NCI-H510A treated with DMSO at 0.1 percent for 48 hours (cell line): ENCODE measurements at places on chromosomes 12 and 14.

- no peak for DNase-seq
Measured at GRCh38 chr12:4587108-4587507, 25.1 kb downstream of the DYRK4 start.

DNA sequence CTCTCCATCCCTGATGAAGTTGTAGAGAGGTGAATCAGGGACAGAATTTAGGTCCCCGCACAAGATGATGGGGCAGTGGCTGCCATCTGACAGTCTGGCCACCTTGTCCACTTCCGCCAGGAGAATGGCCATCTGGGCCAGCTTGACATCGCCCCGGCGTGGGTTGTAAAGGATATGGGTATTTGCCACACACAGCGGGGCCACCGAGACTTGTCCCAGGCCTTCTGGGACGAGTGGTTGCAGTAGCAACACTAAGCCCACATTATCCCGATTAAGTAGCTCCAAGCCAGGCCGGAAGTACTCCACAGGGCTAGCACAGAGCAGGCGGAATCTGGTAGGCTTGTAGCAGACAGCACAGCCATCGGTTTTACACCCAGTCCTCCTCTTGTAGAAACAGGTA lies 6.2 kb downstream of the ANGEL1 start:
- no peak for DNase-seq

- DNase-seq, result peak; percentile 27
Measured at GRCh38 chr14:99425272-99425681, 55.4 kb downstream of the SETD3 start.

DNA sequence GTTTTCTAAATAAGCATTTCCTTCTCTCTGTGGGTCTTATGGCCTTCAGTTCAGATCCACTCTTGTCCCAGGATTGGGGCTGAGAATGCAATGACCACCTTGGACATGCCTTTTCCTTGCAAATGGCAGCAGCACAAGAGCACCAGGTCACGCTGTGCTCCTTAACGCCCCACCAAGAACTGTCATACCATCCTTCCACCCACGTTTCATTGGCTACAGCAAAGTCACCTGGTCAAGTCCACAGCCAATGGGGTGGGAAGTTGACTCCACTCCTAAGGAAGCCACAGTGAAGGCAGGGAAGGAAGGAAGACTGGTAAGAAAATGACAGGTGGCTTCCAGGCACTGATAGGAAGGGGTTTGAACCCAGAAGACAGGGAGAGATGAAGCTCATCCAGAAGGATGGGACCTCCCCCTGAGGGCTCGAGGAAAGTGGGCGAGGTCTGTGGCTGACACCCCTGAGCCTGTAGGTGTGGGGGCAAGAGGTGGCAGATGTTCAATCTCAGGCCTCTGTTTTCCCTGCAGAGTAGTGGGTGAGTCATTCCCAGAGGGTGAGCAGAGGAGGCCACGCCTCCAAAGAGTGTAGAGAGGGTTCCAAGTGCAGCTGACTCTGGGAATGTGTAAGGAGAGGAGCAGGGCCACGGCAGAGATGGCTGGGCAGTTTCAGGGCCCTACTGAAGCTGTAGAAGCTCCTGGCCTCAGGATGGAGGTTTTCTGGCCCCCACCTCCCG lies 113.5 kb upstream of the VRK1 start:
- no peak for DNase-seq

DNA sequence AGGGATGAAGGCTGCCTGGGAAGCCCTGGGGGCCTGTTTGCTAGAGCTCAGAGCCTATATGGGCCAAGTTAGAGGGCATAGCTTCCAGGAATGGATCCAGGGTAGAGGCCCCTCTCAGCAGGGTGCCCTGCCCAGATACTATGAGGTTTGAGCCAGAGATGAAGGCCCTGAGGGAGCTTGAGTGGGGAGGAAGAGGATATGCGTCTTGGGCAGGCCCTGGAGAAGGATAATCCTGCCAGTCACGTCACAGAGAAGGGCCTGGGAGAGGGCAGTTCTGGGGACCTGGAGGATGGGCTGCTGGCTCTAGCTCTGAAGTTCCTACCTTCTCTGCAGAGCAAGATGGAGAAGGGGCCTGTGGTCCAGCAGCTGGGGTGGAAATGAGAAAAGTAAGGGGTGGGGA lies 5.9 kb upstream of the CACNB3 start:
- DNase-seq, result no peak

GRCh38 chr14:68780358-68781160 lies 12.3 kb downstream of the ZFP36L1 start:
- DNase-seq, result no peak

DNA sequence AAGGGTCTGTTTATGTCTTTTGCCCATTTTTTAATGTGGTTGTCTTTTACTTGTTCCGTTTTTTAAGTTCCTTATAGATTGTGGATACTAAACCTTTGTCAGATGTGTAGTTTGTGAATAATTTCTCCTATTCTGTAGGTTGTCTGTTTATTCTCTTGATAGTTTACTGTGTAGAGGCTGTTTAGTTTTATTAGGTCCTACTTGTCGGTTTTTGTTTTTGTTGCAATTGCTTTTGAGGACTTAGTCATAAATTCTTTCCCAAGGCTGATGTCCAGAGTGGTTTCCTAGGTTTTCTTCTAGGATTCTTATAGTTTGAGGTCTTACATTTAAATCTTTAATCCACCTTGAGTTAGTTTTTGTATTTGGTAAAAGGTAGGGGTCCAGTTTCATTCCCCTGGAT lies 33.9 kb downstream of the SLC39A9 start:
- DNase-seq, result no peak

GRCh38 chr12:6925540-6926279 lies 2.0 kb upstream of the ATN1 start:
- DNase-seq, result no peak

- peak; percentile 9 for DNase-seq
Measured at GRCh38 chr12:106790020-106790419, 15.5 kb downstream of the RIC8B start.

DNA sequence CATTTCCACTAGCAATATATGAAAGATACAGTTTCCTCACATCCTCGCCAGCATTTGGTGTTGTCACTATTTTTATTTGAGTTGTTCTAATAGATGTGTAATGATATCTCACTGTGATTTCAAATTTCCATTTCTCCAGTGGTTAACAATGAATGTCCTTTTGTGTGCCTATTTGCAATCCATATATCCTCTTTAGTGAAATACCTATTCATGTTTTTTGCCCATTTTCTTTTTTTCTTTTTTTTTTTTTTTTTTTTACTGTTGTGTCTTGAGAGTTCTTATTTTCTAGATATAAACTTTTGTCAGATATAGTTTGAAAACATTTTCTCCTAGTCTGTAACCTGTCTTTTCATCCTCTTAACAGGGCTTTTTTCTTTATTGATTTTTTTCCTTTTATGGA lies 79.0 kb downstream of the FBXL14 start:
- DNase-seq, result no peak

DNA sequence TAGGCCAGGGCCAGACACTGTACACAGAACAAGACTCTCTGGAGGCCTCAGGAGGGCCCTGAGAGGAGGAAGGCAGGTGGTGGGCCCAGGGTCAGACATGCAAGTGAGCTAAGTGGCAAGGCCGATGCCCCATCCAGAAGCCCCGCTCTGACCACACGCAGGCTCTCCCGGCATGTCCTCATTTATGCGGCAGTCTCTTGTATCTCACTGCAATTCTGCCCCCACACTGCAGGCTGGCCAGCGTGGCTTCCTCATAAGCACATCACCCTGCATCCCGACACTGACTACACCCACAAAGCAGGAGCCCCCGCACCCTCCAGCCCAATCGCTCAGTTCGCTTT lies 17.5 kb downstream of the SSH1 start:
- DNase-seq, result no peak

- no peak for DNase-seq
Measured at GRCh38 chr12:95687937-95688336, 102.6 kb downstream of the NTN4 start.

- no peak for DNase-seq
Measured at GRCh38 chr14:88473791-88474190, 81.0 kb downstream of the PTPN21 start.

DNA sequence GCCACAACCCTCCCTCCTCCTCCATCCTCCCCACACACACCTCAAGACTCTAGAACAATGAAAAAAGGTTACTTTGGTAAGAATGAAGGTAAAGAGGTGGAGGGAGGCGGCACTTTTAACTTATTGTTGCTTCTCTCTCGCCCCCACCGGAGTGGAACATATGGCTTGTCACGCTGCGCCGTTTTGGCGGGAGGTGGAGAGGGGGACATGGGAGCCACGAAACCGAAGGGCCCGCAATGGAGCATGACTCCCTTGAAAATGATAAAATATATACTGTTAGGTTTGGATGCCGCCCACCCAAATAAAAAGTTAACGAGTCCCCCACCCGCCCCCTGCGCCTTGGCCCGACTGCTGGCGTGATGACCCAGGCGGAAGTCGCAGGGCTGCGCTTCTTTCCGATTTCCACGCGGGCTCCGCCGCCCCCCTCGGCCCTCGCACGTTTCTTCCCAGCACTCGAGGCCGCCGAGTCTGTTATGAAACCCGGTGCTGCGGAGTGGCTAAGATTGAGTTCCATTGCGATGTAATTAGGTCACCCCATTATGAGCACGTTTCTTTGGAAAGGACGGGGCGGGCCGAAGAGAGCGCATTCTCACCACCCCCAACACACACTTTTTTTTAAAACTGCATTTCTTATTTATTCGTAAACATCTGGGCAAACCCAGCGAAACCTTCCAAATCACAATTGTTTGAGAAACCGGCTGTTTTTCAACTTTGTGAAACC lies 1.4 kb upstream of the ZFP36L1 start:
- DNase-seq, result peak; percentile 17

GRCh38 chr14:32507029-32507984 lies 178.2 kb downstream of the AKAP6 start:
- DNase-seq, result no peak

DNA sequence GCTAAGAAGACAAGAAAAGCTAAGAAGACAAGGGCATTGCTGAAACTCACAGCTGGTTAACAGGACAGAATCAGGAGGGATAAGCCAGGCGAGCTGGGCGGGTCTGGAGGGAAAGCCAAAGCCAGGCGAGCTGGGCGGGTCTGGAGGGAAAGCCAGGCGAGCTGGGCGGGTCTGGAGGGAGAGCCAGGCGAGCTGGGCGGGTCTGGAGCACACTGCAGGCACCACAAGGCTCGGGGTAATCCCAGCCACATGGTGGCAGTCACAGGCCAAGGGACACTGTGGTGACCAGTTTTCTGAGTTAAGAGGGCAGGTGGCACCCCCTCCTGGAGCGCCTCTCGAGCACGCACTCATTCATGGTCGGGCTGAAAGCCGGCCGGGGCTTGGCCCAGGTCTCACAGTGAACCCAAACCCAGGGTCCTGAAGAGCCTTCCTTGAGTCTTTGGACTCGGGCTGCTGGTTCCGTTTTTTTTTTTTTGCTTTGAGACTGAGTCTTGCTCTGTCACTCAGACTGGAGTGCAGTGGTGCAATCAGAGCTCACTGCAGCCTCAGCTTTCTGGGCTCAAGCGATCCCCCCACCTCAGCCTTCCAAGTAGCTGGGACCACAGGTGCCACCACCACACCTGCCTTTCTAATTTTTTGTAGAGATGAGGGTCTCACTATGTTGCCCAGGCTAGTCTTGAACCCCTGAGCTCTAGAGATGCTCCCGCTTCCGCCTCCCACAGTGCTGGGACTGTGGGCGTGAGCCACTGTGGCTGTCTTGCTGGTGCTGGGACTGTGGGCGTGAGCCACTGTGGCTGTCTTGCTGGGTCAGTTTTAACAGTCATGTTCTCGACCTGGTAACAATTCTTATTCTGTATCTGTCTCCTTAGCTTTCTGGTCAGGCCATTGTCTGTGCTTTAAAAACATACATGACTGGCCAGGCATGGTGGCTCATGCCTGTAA lies 40.2 kb downstream of the HSP90AA1 start:
- DNase-seq, result peak; percentile 79

DNA sequence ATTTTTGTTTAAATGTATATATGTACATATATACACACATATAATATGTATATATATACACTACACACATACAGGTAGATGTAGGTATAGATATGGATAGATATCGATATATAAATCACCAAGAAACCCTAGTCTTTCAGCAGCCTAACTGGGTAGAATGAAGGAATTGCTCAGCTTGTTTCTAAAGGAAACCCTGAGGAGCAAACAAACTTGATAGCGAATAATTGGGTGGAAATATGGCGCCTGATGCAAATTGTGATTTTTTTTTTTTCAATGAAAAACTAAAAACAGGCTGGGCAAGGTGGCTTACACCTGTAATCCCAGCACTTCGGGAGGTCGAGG lies 254 bp upstream of the CCDC177 start:
- DNase-seq, result no peak

DNA sequence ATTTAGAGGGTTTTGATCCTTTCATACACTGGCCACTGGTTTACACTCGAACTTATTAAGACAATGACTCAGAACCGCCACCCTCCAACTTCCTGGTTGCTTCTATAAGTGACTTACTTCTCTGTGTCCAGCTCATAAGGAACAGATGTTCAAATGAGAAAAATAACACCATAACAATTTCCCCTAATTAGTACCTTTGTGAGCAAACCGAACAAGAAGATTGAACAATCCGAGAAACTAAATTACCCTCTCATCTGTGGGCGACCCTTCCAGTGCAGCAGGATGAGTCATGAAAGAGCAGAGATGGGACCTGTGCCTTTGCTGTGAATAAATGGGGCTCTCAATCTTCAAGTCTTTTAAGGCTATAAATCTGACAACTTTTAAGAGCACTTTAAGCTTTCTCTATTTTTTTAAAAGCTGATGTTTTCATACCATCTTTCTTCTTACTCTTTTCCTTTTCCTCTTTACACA lies 146.8 kb upstream of the RASSF8 start:
- no peak for DNase-seq

GRCh38 chr12:130254461-130255276 lies 83.0 kb upstream of the PIWIL1 start:
- DNase-seq, result peak; percentile 85

GRCh38 chr12:85191-85666 lies 18.7 kb downstream of the IQSEC3 start:
- no peak for DNase-seq

DNA sequence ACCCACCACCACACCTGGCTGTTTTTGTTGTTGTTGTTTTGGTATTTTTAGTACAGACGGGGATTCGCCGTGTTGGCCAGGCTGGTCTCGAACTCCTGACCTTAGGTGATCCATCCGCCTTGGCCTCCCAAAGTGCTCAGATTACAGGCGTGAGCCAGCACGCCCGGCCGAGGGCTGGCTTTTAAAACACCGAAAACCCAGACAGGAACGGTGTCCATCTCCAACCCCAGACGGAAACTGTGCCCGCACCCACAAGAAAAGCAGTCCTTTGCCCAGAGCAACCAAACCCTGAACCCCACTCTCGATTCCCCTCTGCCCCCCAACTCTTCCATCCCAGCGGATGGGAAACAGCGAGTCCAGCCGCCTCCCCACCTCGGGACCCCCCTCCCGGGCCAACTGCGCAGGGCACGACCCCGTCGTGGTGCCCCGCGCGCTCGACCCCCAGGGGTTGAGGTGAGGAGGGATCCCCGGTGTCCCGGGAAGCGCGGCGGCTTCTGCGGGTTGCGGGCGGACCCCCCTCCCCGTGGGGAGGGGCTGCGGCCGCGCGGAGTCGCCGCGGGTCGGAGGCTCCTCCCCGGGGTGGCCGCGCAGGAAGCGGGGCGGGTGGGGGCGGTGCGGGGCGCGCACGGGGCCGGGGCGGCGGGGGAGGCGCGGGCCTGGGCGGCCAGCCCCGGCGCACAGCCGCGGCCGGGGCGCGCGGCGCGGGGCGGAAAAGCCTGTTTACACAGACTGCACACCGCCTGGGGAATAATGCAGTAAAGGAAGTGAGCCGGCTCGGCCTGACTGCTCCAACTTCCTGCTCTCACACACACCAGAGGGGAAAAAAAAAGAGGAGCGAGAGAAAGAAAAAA lies at the start of gene ELK3:
Gene ELK3, plus strand, starts transcription at position 651 of the 851 bp plus-strand sequence.
- DNase-seq, result peak; percentile 48

GRCh38 chr12:5036031-5036430 lies 7.6 kb upstream of the KCNA5 start:
- DNase-seq, result no peak

GRCh38 chr12:80445083-80445793 lies 1.2 kb downstream of the PTPRQ start:
- DNase-seq, result no peak
